ENCODE measurements at places on chromosomes 11 and 22.

DNA sequence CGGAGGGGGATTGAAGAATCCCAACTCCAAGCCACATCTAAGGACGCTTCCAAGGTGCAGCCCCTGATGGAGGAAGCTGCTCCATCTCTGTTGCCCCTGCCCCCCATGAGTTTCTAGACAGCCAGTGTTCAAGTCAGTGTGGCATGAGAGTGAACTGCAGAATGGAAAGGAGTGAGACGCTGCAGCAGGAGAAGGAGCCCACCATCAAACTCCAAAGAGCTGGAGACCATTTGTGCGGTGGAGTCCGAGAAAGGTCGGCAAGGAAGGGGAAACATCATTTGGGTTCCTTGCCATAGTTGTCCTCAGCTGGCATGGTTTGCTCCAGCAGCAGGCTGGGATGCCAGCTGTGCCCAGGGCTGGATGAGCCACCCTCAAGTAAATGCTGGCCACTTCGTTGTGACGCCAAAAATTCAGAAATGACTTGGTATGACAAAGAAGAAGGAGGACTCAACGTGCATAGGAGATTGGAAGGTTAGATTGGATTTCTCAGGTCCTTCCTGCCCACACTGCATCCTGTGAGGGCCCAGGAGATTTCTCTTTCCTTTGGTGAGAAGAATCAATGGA is 16.4 kb downstream of the APOL2 start:
- DNase-seq = no peak

- DNase-seq = no peak
Measured at GRCh38 chr11:82776377-82776776, 42.7 kb upstream of the FAM181B start.

GRCh38 chr22:44243761-44244160 is 63.0 kb downstream of the PARVG start:
- DNase-seq = no peak

GRCh38 chr11:92846491-92847125 is 122.8 kb upstream of the MTNR1B start:
- no peak for DNase-seq

Measured in Panc1 (cell line).